ENCODE measurements at places on chromosomes 1 and 21.

GRCh38 chr1:21782349-21782867 is 541 bp downstream of the USP48 start:
- peak; percentile 57 for DNase-seq

GRCh38 chr1:150596095-150596892 is 16.9 kb upstream of the MCL1 start:
- no peak for DNase-seq

DNA sequence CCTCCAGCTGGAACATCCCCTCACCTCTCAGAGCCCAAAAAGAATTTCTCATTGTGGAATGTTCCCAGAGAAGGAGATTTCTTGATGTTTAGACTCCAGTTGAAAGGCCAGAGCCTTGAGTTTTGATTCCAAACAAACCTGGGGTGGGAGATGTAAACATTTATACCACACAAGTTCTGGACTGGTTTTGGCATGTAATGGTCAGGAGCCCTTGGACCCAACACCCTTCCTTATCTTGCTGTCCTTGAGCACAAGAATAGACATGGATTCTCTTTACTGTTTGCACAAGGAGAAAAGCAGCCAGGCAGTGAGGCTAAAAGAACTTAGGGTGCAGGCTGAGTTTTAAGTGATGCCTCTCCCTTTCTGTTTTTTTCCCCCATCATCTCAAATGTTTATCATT is 4.5 kb downstream of the RHBG start:
- DNase-seq: no peak

GRCh38 chr1:81577004-81577697 is 223.6 kb upstream of the ADGRL2 start:
- no peak for DNase-seq

DNA sequence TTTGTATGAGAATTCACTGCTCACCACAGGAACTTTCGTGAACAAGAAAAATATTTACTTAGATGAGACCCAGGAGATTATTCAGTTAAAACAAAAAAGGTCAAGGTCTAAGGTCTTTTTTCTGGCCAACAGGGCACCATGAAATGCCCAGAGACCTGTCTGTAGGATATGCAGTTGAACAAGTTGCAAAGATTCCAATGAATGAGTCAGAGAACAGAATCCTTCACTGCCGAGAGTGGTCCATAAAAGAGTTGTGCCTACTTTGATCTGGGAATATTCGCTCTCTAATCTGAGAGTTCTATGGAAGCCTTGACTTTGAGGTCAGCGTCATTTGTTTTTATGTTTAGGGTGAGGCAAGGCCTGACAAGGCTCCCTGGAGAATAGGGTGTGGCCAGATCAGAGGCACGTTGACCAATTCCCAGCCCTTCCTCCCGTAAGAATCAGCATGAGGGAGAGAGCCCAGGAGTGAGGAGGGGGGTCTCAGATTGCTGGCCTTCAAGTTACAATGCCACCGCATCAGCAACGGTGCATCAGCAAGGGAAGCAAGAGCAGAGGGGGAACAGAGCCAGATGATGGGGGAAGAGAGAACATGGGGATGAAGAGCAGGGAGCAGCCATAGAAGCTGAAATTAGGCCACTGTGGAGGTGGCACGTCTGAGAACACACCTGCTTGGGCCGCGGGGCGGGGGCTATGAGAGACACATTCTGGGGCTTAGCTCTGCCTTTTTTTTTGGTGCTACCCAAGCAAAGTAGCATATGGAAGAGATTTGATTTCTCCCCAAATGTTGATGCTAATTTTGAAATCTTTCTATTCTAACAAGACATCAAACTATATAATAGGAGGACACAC is 206.4 kb upstream of the RAB4A start:
- no peak for DNase-seq
